Retinal pigment epithelial cell (primary cell): ENCODE measurements at places on chromosomes 6 and 20.
A peak's percentile ranks its signal among the peaks of the same experiment; 100 is the strongest.

DNA sequence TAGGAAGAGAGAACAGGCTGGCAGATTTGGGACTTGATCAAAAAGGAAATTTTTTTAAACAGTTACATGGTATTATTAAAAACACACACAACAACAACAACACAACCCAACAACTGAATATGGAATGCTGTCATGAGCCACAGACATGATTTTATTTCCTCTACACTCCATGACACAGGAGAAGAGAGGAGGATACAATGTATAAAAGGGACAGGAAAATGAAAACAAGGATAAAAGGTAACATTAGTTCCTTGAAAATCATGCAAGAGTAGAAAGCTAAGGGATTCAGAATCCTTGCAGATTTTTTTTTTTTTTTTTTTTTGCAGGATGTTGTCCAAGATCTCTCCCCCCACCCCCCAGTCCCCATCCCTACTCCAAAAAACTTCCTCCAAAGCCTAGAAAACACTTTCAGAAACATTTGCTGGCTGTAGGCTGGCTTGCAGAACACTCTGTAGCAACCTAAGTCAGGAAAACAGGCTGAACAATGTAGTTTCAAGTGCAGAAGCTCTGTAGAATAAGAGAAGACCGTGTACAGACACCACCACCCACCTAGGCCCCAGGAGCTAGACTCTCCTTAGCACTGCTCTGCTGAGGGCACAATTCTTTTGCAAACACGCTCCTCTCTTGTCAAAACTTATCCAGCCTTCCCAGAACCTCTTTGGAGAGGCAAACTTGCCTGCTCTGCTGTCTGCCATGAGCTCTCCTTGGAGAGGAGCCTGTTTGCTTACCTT, 845 bp downstream of the ZMYND8 start:
- no peak for DNase-seq

DNA sequence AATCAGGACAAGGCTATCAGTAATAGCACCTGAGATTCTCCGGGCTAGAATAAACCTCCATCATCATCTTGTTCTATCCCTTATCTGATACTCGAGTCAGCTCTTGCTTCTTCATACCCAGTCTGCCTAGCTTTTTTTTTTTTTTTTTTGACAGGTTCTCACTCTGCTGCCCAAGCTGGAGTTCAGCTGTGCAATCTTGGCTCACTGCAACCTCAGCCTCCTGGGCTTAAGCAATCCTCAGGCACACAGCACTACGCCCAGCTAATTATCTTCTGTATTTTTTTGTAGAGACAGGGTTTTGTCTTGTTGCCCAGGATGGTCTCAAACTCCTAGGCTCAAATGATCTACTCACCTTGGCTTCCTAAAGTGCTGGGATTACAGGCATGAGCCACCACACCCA, 19.5 kb downstream of the SRSF6 start:
- no peak for DNase-seq

DNA sequence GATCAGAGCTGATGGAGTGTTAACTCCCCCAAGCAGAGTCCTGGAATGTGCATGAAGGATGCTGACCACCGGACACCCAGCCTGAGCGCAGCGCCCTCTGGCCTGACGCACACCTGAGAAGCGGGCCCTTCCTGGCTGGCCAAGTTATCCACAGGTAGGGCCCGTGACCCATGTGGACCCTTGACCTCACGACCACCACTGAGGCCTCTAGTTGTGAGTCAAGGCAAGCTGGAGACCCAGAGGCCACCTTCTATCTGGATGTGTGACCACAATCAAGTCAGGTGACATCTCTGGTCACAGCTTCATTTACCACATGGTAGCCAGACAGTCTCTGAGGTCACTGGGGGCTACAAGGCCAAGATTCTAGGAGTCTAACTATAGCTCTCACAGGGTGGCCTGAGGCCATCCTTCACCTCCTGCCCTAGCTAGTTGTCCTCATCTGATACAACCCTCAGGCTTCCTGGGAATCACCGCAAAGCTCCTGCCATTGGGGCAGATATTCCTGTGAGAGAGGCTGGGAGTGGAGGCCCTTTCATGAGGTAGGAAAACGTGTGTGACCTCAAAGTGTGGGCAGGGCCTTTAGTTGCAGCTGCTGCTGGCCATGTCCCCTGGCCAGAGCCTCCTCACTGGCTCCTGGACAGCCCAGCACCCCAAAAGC, 53.1 kb downstream of the DSTN start:
- DNase-seq, result no peak

- DNase-seq, result no peak
These were observed 100.8 kb upstream of the NEDD9 start for GRCh38 chr6:11333132-11333849.

GRCh38 chr6:7131390-7131789, 23.6 kb downstream of the RREB1 start:
- DNase-seq, result no peak

- DNase-seq, result peak; percentile 95
These were observed 584.7 kb downstream of the RFPL4B start for GRCh38 chr6:112931832-112932231.
